ENCODE measurements at places on chromosomes 13 and 19. TPM values are rescaled to one million over a fixed set of nuclear protein-coding genes. Genes with fewer than 3 reads are reported as not detected.

Gene KLK7
- not detected for total RNA-seq

Gene IQCN
- total RNA-seq, result 3.3 TPM

Gene SELENOV
- 5.9 TPM for total RNA-seq

Gene KL
- total RNA-seq, result not detected

Gene HOMER3
- total RNA-seq, result 31.2 TPM

Gene ERICH6B
- not detected for total RNA-seq

Gene MEIOSIN
- total RNA-seq, result not detected

Gene SHISA2
- 318 TPM for total RNA-seq

Gene SPIB
- total RNA-seq, result 0.11 TPM

Gene SCEL
- not detected for total RNA-seq

Gene DIS3
- 34.6 TPM for total RNA-seq

Gene DBP
- total RNA-seq, result 4.0 TPM

Gene LGALS14
- not detected for total RNA-seq

Gene CPAMD8
- total RNA-seq, result 18.6 TPM

Gene ZNF708
- 30.8 TPM for total RNA-seq

Gene ZNF653
- 17.4 TPM for total RNA-seq

Gene GRIN3B
- total RNA-seq, result 1.1 TPM

Gene CD209
- not detected for total RNA-seq

Gene TTC9B
- total RNA-seq, result not detected

Gene ZNF99
- not detected for total RNA-seq

Gene TNNI3
- total RNA-seq, result 9.2 TPM

Gene PCDH9
- 0.95 TPM for total RNA-seq

Gene OR10H1
- 0.09 TPM for total RNA-seq

Gene KCTD4
- total RNA-seq, result not detected

Gene OR7C1
- not detected for total RNA-seq

Gene KCNK6
- total RNA-seq, result 8.9 TPM

Gene NKPD1
- 0.05 TPM for total RNA-seq

Gene HS6ST3
- total RNA-seq, result 0.99 TPM

Gene THOP1
- total RNA-seq, result 98.9 TPM

Gene KLK10
- 0.80 TPM for total RNA-seq

Gene CYP2A7
- total RNA-seq, result not detected

Gene IGSF23
- not detected for total RNA-seq

Gene ZNF345
- total RNA-seq, result 4.7 TPM

Gene APOC4
- total RNA-seq, result not detected

Gene NTF4
- 5.9 TPM for total RNA-seq

Gene ZNF730
- 84.7 TPM for total RNA-seq

Gene LSR
- 112 TPM for total RNA-seq

Gene CRB3
- 46.3 TPM for total RNA-seq

Gene NLRP5
- not detected for total RNA-seq

Gene DIRAS1
- total RNA-seq, result 4.7 TPM

Gene VAV1
- not detected for total RNA-seq

Gene PLEKHJ1
- 142 TPM for total RNA-seq

Gene SWSAP1
- total RNA-seq, result 1.7 TPM

Gene ZNF749
- total RNA-seq, result 25.0 TPM

Gene ZNF724
- total RNA-seq, result 50.0 TPM
